ENCODE measurements at places on chromosomes 12 and 14.

GRCh38 chr14:47676315-47676617 is 861 bp upstream of the MDGA2 start:
- DNase-seq: no peak

- no peak for DNase-seq
Observed at GRCh38 chr14:85182282-85182681, 347.7 kb upstream of the FLRT2 start.

GRCh38 chr12:25894759-25895158 is 63.7 kb upstream of the RASSF8 start:
- DNase-seq: no peak

DNA sequence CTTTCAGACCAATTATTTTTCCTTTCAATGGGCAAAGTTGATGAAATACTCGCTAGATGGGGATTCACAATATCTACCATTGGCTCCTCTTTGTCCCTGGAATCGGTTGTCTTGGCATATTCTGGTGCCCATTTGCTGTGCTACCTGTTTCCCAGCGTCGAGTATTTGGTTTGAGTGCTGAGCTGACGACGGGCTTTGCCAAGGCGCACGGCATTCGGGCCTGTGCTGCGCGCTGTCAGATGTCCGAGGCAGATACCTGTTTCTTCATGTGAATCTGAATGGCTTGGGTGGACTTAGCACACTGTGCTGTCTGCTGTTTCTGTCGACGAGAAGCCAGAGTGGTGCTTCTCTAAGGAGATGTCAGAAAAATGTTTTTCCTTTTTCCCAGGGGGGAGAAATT is 80.9 kb downstream of the TESC start:
- DNase-seq: no peak

DNA sequence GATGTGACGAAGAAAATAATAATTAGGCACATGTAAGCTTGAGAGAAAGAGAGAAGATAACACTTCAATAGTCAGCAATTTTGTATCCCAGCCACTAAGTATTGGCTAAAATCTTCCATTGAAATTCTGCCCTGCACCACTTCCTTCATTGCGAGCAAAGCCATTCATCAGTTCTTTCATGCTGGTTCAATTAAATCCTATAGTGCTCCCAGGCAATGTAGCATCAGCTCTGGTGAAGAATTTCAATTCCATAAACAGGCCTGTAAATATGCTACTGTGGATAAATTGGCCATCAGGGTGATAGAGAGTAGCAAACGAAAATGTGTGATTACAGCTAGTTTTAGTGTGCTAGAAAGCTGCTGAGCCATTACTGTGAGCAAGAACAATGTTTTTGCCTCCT is 24.7 kb downstream of the RPL10L start:
- no peak for DNase-seq

DNA sequence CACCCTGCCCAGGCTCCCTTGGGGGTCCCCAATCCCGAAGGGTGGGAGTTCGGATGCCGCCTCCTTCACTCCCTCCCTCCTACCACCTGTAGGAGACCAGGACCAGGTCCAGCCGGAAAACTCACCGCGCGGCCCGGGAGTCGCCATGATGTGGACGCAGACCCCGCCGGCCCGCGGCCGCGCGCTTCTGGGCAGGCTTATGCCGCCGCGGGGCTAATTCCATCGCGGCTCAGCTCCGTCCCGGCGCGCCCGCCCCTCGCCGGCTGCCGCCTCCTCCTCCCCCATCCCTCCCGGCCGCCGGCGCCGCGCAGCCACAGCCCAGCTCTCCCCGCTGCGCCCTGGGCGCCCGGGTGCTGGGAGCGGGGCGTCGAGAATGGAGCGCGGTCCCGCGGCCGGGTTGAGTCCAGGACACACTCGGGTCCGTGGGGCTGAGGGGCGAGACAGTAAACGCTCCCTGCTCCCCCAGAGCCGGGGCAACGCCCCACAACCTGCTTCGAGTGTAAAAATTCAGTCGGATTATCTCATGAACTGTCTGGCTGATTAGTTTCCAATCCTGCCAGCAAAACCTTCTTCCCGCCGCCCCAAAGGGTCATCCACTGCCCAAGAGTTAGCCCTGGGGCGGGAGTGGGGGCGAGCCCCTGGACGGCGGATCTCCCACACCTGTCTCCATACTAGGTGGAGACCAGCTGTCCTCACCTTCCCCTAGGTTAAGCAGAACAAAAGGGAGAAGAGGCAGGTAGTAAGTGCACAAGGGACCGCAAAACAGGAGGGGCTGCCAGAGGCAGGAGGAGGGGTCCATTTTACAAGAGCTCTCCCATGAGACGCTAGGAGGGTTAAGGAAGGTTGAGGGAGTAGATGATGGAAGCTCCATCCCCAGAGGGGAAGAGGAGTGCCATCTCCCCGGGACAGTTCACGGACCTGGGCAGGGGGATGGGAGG is at the start of gene ANO2:
Gene ANO2 (minus strand): TSS at position 189 of the 938 bp plus-strand sequence. CDS start 42 bp downstream, at position 147.
- DNase-seq: no peak

GRCh38 chr12:28099871-28100270 is 90.4 kb upstream of the CCDC91 start:
- no peak for DNase-seq

- no peak for DNase-seq
Observed at GRCh38 chr12:121452985-121453360, 53.1 kb downstream of the RNF34 start.

- no peak for DNase-seq
Observed at GRCh38 chr12:76275511-76276093, 72.6 kb downstream of the BBS10 start.

DNA sequence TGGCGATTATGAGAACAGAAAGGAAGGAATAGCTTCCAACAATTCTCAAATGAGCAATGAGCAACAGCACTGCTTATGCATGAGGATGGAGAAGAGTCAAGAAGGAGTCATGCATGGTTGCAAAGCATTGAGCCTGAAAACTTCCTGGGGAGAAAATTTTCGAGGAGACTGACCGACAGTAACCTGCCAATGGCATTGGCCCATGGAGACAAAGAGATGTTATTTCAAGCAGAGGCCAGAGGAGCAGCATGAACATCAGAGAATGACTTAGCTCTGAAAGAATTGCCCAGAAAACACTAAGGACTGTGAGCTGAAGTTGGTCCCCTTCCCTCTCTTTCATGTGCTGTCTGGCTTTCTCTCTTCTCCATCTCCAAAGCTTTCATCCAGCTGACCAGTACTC is 343.4 kb downstream of the ADAMTS20 start:
- DNase-seq: no peak

- no peak for DNase-seq
Observed at GRCh38 chr14:105013150-105013785, 7.6 kb downstream of the CDCA4 start.

DNA sequence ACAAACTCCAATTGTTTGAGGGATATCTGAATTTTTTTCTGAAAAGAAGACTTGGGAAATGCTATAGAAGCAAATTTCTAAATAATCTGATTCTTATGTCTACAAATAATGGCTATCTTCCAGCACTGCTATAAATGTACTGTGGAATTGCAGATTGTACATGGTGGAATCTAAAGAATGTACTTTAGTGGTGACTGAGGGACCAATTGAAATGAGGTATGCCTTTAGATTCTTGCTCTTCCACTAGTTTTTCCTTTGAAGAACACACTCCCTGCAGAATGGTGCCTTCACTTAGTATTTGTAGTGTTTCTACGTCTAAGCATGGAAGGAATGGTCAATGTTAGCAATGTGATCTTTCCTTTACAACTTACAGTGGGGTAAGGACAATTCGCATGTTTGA is 11.7 kb upstream of the PRB4 start:
- peak; percentile 9 for DNase-seq

- no peak for DNase-seq
Observed at GRCh38 chr12:65539023-65539422, 260.5 kb downstream of the MSRB3 start.

DNA sequence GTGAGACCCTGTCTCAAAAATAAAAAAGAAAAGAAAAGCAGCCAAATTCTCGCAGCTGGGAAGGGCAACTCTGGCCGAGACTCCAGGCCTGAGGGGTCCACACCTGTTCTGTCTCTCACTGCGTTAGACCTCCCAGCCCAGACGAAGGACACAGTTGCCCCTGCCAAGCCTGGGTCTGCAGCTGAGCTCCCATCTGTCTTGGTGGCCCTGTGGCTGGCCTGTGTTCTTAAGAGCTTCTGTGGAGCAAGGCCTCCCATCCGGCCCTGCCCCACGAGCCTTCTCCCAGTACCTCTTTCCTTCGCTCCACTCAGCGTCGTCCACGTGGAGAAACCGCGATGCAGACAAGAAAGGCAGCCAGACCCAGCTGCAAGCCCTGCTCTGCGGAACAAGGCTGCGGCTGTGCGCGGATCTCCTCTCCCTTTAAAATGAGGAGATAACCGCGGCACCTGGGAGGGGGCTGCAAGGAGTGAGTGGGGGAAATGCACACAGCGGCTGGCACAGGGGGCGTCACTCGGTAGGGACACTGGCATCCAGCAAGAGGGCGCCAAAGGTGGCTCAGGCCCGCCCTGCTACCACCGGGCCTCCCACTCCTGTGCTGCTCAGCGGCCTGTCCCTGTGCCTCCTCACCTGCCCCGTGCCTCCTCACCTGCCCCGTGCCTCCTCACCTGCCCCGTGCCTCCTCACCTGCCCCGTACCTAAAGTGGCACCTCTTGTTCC is 42.4 kb downstream of the LRRC74A start:
- no peak for DNase-seq

- DNase-seq: no peak
Observed at GRCh38 chr12:39685854-39686657, 66.5 kb upstream of the ABCD2 start.

Data from HS-27A (cell line).